Stimulated activated CD8-positive, alpha-beta memory T cell treated with anti-CD3 and anti-CD28 coated beads, Interleukin-7, amount 100 ng/mL, for 24 hours (primary cell): ENCODE measurements at places on chromosomes 13 and 19.

DNA sequence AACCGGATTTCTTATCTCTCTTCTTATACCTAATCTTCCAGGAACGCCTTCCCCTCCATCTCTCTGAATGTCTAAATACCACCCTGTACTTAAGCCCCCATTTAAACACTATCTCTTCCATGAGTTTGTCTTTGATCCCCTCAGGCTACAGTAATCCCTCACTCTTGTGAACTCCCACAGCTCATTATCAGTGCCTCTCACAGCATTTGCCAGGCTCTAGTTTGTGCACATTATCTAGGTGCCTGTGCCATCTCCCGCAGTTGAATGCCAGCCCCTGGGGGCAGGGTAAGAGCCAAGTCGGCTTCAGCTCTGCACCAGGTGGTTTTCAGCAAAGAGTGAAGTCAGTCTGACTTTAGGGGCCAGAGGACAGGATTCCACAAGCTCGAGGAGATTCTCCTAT lies 71.4 kb downstream of the FREM2 start:
- DNase-seq, result no peak

GRCh38 chr13:73901324-73902068 lies 232.7 kb downstream of the KLF12 start:
- DNase-seq, result no peak

- no peak for DNase-seq
Observed at GRCh38 chr19:41701401-41702075, 6.9 kb upstream of the CEACAM5 start.

DNA sequence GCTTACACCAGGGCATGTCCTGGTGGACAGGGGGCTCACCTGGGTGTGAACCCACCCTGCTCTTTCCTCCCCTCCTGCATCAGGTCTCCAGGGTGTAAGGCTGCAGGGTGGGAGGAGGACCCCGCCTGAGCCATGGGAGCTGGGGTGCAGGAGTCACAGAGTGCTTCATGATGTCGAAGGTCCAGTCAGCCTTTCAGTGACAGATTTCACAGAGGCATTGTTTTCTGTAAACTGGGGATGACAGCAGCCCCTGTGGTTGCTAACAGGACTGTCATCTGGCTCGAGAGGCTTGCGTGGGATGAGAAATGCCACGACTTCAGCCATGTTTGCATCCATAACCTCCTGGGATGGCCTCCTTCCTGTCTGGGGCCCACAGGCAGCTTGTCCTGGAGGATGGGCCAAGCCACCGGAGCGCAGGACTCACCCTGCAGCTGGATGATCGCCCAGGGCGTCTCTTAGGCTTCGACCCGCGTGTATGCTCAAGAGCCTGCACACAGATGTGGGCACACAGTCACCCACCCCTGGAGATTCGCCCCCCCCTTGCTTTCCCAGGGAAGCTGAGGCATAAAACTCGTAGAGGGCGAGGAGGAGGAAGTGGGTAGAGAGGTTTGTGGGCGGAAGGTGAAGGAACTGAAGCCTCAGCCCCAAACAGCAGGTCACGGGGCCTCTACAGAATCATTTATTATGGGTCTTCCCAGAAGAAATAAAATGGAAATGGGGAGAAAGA lies 4.9 kb downstream of the NANOS3 start:
- DNase-seq, result no peak

GRCh38 chr13:31528176-31528575 lies 211.2 kb upstream of the RXFP2 start:
- DNase-seq, result no peak

- no peak for DNase-seq
Observed at GRCh38 chr19:36547001-36547732, 19.1 kb upstream of the ZNF260 start.

- DNase-seq, result no peak
Observed at GRCh38 chr19:35650581-35650980, 2.5 kb downstream of the COX6B1 start.

- DNase-seq, result no peak
Observed at GRCh38 chr13:46171217-46171616, 10.8 kb downstream of the LCP1 start.

GRCh38 chr13:99322297-99323103 lies 15.3 kb upstream of the GPR183 start:
- no peak for DNase-seq

- no peak for DNase-seq
Observed at GRCh38 chr19:6221878-6222746, 57.7 kb downstream of the MLLT1 start.

- DNase-seq, result no peak
Observed at GRCh38 chr13:98280176-98280510, 103.1 kb upstream of the RNF113B start.

- DNase-seq, result no peak
Observed at GRCh38 chr19:5127717-5128116, 158.8 kb downstream of the KDM4B start.

GRCh38 chr13:25587326-25587980 lies 215.7 kb downstream of the ATP8A2 start:
- no peak for DNase-seq

DNA sequence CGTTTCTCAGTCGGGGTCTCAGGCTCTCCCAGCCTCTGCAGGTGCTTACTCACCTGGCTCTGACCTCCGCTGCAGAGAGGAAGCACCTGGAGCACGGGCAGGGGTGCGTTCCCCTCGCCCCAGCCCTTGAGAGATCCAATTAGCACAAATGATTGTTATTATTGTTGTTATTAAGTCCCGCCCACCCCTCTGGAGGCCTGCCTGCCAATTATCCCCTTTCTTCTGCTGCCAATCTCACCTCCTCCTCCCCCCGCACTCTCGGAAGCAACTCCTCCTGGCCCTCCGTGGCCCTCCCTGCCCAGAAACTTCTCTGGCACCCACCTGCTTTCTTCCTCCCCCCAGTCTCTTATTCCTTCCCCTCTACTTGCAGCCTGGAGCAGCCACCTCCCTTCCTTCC lies 8.8 kb downstream of the ZNF787 start:
- DNase-seq, result no peak

DNA sequence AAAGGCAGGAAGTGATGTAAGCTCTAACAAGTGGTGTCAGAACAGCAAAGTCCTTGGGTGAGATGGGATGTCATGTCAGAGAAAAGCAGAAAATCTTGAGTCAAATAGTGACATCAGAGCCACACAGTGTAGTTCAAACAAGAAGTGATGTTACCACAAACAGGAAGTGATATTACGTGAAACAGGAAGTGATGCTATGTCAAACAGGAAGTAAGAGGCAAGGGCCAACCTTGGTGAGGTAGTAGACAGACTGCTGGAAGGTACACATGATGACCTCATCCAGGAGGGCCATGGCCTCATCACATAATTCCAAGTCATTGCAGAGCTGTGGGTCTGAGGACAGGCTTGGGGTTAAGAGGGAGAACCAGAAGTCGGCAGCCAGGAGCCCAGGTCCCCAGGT lies 7.0 kb upstream of the MAMSTR start:
- no peak for DNase-seq
